Colonic mucosa (tissue), 4 donors: ENCODE measurements at places on chromosomes 1 and 21. TPM values are rescaled to one million over a fixed set of nuclear protein-coding genes. Genes with fewer than 3 reads are reported as not detected.

GRCh38 chr1:55519276-55519675, 304.1 kb upstream of the USP24 start:
- no peaks in the 10 kb centered on the region for H3K27me3 ChIP-seq
- H3K4me1 ChIP-seq, result no peaks in the 10 kb centered on the region
- H3K27ac ChIP-seq, result no peak overlapping the region
- no peak overlapping the region for H3K4me3 ChIP-seq

Gene KCND3
- total RNA-seq, result 0.94 TPM

GRCh38 chr1:162822391-162823200, 32.1 kb downstream of the HSD17B7 start:
- H3K36me3 ChIP-seq, result no peaks in the 10 kb centered on the region
- no peak overlapping the region for H3K27ac ChIP-seq
- DNase-seq, result no peak
- peaks cover 4% of the 10 kb centered on the region for H3K4me1 ChIP-seq
- peak overlapping the region; percentile 17 for H3K4me3 ChIP-seq

Gene KRTAP12-2
- total RNA-seq, result not detected

- no peaks in the 10 kb centered on the region for H3K27me3 ChIP-seq
- H3K4me3 ChIP-seq, result no peak overlapping the region
- no peak for DNase-seq
- no peak overlapping the region for H3K27ac ChIP-seq
- H3K36me3 ChIP-seq, result no peaks in the 10 kb centered on the region
Observed at GRCh38 chr1:228284148-228284495, 76.3 kb downstream of the OBSCN start.

- H3K4me1 ChIP-seq, result no peaks in the 10 kb centered on the region
- H3K27me3 ChIP-seq, result no peaks in the 10 kb centered on the region
- H3K4me3 ChIP-seq, result no peak overlapping the region
- H3K27ac ChIP-seq, result no peak overlapping the region
- no peak for DNase-seq
- no peaks in the 10 kb centered on the region for H3K36me3 ChIP-seq
Observed at GRCh38 chr1:238738892-238739291, 647.5 kb upstream of the CHRM3 start.

DNA sequence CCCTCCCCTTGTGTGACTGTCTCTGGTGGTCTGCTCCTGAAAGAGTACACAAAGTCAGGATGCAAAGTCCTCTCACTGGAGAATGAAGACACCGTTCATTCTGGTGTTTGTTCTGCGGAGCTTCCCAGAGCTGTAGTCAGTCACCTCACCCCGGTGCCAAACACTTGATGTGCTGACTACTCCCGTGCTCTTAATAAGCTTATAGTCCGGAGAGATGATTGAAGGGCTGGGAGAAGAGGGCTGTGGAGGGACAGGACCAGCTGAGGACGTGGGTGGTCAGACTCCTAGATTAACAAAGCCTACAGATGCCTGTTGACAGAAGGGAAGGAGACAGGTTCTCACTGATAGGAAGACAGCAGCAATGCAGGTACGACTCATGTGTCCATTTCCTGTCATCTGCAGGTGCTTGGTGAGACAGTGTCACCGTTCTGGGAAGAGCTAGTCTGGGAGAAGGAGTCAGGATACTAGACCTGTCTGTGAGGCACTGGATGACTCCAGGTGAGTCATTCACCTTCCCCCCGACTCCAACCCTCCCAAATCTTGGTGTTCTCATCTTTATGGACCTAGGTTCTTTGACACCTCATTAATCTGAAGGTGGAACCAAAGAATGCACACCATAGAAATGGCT, 40.4 kb upstream of the LRRN2 start:
- no peaks in the 10 kb centered on the region for H3K36me3 ChIP-seq
- no peaks in the 10 kb centered on the region for H3K4me1 ChIP-seq
- DNase-seq, result peak; percentile 15
- no peak overlapping the region for H3K4me3 ChIP-seq
- H3K27ac ChIP-seq, result no peak overlapping the region

DNA sequence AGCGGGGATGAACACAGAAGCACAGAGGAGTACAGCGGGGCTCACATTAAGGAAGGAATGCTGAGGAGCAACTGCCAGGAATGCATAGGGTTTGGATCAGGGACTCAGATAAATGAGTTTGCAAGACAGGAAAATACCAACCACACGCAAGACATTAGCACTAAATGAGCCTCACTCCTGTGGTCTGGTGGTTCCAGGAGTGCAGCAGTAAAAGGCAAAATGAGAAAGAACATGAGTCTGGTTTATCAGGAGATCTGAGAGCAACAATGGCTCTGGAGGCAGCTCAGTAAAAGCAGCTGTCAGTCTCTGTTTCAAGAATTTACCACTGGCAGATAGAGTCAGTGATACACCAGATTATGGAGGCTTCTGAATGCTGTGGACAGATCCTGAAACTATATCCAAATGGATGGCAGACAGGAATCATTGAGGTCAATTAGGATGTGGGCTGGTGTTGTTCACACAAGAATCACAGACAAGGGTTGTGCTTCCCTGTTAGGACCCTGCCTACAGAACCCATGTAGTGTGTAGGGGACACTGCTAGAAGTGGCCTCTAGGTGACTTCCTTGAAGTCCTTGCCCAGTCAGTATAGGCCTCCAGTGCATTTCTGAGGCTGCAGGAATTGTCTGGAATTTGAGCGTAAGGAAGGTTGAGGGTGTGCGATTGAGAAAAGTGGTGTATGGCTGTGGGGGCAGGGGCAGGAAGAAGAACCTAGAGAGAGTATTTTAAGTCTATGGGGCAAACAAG, 50.3 kb downstream of the CASQ2 start:
- no peak for DNase-seq
- no peaks in the 10 kb centered on the region for H3K4me1 ChIP-seq
- no peaks in the 10 kb centered on the region for H3K36me3 ChIP-seq
- no peak overlapping the region for H3K27ac ChIP-seq
- no peaks in the 10 kb centered on the region for H3K27me3 ChIP-seq
- H3K4me3 ChIP-seq, result no peak overlapping the region

- no peaks in the 10 kb centered on the region for H3K4me1 ChIP-seq
- peak; percentile 66 for DNase-seq
- H3K27me3 ChIP-seq, result no peaks in the 10 kb centered on the region
- no peaks in the 10 kb centered on the region for H3K36me3 ChIP-seq
- H3K4me3 ChIP-seq, result no peak overlapping the region
- H3K27ac ChIP-seq, result no peak overlapping the region
Observed at GRCh38 chr1:15501208-15502032, 22.6 kb downstream of the CASP9 start.

DNA sequence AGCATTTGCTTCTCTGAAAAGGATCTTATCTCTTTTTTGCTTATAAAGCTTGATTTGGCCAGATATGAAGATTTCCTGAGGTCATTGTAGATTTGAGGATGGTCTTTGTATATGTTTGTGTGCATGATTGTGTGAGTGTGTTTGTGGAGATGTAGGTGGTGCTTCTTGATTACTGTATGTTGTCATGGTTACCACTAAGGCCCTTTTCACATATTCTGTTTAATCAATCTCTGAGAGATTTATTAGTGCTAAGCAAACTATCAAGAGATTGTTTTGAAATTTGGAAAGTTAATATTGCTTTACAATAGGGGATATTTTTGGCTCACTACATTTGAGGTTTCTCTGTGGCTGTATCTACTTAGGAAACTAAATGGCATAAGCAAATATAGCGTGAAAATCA, 191.7 kb downstream of the S1PR1 start:
- H3K36me3 ChIP-seq, result no peaks in the 10 kb centered on the region
- H3K27me3 ChIP-seq, result no peaks in the 10 kb centered on the region
- DNase-seq, result no peak
- H3K4me3 ChIP-seq, result no peak overlapping the region
- H3K27ac ChIP-seq, result no peak overlapping the region

GRCh38 chr1:246617156-246617555, 50.9 kb downstream of the CNST start:
- H3K27me3 ChIP-seq, result no peaks in the 10 kb centered on the region
- DNase-seq, result no peak
- no peak overlapping the region for H3K4me3 ChIP-seq
- H3K36me3 ChIP-seq, result no peaks in the 10 kb centered on the region

Gene GSTM4
- 77.4 TPM for total RNA-seq

GRCh38 chr21:14838400-14838799, 226.4 kb downstream of the NRIP1 start:
- H3K4me3 ChIP-seq, result no peak overlapping the region
- H3K4me1 ChIP-seq, result no peaks in the 10 kb centered on the region
- H3K27ac ChIP-seq, result no peak overlapping the region
- no peaks in the 10 kb centered on the region for H3K36me3 ChIP-seq
- H3K27me3 ChIP-seq, result no peaks in the 10 kb centered on the region
